ENCODE measurements at places on chromosomes 7 and 10.
A peak's percentile ranks its signal among the peaks of the same experiment; 100 is the strongest.

DNA sequence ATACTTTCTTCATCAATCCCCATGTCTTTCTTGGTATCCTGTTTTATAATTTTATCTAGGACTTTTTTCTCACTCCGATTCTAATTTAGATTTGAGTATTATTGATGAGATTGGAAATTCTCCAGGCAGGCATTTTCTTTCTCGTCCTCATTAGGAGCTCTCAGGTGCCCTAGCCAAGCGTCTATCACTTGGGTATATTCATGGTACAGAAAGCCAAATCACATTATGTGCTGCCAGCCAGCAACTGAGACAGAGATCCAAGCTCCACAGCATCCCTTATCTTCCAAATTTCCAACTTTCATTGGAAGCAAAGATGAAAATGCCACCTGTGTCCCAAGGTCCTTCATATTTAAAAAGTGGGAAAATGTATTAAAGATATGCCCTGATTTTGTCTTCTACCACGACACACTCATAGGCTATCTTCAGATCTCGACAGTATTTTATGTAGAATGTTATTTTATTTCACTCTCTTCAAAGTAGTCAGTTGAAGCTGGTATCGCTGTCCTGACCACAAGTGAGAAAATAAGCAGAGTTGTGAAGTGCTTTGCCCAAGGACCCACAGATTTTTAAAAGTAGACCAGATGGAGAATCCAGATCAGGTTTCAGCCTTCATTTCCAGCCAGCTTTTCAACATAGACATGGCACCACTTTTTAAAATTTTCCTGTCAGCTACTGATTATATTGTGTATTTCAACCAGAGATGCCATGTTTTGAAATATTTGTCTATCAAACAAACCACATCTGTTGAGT, 773.4 kb downstream of the CNTNAP2 start:
- no peak for DNase-seq

DNA sequence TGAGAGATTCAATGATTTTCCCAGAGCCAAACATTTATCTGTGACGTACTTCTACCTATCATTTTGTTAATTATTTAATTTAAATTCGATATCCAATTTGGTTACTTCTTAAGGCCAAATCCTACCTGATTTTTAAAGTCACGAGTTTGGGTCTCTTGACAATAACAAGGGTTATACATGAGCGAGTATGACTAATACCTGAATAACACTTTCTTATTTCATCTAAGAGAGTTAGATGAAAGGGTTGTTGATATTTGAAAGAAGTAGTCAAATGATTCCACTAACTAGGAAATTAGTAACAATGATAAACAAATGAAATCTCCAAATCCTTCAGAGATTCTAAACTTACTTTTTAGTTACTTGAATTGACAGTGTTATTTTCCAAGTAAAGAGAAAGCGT, 1086.9 kb downstream of the XPNPEP1 start:
- no peak for DNase-seq

GRCh38 chr10:43965033-43965917, 316.6 kb upstream of the ZNF32 start:
- no peak for DNase-seq

DNA sequence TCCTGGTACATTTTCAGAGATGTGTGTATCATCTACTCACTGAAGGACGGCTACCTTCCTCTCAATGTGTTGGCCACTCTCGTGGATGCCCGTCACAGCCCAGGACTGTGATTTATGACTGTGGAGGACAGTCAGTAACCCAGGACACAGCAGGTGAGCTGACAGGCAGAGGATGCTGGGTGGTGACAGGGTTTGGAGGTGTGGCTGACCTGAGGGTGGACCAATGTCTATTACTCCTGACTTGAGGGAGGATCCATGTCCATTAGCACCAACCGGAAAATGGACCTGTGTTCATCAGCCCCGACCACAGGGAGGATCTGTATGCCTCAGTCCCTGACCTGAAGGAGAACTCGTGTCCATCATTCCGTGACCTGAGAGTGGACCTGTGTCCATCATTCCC, 96.1 kb downstream of the ADCY1 start:
- DNase-seq: no peak

DNA sequence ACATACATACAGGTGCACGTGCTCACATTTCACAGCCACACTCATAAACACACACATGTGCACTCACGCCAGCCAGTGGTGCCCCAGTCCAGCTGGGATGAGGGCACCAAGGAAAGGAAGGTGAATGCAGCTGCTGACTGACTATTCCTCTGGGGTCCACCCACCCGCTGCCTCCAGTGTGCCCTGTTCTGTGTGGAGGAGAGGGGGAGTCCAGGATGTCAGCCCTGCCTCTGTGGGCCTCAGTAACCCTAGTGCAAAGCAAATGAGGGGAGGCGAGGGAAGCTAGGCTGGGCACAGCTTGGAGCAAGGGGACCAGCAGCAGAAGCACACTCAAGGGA, 57.6 kb downstream of the YKT6 start:
- DNase-seq: no peak

- DNase-seq: no peak
Measured at GRCh38 chr7:70630440-70630817, 501.5 kb upstream of the GALNT17 start.

GRCh38 chr10:28381466-28381865, 78.6 kb upstream of the MPP7 start:
- no peak for DNase-seq

GRCh38 chr10:101217450-101218281, 11.6 kb downstream of the LBX1 start:
- no peak for DNase-seq

GRCh38 chr7:91564541-91564940, 300.3 kb downstream of the FZD1 start:
- no peak for DNase-seq

DNA sequence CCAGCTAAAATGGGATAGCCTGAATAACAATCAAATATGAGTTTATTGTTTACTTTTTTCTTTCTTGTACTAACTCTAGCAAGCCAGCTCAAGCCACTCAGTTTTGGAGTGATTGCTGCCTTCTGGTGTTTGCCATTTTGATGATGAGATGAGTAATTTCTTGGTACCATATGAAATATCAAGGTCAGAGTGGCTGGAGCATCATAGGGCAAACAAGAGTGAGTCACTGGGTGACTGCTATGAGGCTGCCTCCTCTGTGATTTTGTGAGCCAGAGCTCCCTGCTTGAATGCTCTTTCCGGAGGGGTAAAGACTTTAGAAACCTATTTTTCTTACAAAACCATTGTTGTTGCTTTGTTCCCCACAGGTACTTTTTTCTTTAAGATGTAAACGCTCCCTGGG, 295.6 kb downstream of the PRKG1 start:
- no peak for DNase-seq

- DNase-seq: no peak
Measured at GRCh38 chr7:155228459-155228845, 69.2 kb upstream of the INSIG1 start.

- no peak for DNase-seq
Measured at GRCh38 chr7:36315309-36315944, 74.2 kb upstream of the ANLN start.

- no peak for DNase-seq
Measured at GRCh38 chr7:87445897-87446296, 29.6 kb downstream of the ABCB4 start.

DNA sequence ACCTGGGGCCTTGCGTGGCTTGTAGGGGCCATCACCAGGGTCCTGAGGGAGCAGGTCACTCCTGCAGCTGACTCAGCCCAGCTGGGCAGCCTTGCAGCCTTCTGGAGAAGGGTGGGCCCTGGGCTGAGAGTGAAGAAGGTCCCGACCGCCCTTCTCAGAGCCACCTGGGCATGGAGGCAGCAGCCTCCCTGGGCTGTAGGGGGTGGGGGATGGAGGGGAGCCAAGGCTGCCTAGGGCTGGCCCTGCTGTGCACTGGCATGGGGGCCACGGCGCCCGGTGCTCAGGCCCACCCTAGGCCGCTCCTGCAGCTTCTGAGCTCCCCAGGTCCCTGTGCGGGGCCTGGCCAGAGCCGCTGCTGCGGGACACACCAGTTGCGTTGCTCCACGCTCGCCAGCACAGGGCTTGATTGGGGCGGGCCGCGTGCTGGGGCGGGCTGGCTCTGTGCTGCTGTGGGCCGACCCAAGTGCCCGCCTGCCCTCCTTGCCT, 63.6 kb upstream of the NKX6-2 start:
- DNase-seq: no peak

DNA sequence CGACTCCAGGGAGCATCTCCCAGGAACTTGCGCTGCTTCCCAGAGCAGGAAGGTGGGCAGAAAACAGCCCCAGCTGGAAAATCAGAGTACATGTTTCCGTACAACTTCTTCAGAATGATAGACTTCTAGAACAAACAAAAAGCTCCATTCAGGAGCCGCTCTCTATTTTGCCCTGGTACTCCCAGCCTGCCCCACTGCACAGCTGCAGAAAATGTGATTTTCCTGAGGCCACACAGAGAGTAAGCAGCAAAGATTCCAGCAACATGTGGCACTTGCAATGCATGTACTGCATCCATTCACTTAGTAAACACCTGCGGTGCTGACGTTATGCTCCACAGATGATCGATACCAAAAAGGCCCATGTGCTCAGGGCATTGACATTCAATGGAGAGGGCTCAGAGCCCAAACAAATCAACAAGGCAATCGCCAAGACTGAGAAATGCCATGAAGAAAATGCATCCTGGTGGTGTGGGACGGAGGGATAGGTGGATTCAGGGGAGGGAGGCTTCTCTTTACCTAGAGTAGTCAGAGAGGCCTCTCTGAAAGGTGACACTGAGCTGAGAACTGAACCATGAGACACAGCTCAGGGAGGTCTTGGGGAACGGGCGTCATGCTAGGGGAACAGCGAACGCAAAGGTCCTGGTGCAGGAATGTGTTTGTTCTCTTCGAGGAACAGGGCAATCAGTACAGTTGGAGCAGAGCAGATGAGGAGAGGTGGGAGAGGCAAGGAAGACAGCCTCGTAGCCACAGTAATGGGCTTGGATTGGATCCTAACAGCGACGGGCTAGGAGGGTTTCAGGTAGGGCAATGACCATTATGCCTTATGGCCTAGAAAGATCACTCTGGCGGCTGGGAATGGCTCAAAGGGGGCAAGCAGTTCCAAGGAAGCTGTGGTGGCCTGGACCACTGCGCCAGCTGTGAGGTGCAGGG, 35.3 kb upstream of the DUSP5 start:
- DNase-seq: no peak

DNA sequence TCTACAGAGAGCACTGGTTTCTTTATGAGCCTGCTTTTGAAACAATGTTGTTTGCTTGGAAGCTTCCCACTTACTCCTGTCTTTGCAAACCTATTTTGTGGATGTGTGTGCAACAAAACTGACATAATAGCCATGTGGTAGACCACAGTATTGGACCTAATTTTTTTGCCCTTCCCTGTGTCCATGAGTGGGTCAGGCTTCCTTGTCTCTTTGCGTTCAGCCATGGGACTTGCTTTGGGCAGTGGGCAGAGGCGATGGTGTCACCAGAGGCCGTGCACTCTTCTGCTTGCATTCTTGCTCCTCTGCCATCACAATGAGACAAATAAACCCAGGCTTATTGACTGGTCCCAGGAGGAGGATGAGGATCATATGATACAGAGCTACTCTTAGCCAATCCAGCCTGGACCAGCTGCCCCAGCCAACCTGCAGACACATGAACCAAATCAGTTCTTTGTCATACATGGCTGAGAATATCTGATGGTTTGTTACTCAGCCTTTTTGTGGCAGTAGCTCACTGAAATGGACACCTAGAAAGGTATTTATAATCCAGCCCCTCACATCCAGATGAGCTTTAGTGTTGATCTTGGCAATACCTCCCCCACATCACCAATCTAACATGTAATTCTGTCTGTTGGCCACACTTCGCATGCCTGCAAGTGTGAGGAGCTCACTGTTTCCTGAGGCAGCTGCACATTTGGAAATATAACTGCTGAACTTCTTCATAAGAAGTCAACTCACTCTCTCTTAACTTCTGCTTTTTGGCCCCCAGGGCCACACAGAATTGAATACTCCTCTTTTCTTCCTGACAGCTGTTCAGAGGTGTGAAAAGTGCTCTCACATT, 427.8 kb upstream of the ZMIZ1 start:
- no peak for DNase-seq

DNA sequence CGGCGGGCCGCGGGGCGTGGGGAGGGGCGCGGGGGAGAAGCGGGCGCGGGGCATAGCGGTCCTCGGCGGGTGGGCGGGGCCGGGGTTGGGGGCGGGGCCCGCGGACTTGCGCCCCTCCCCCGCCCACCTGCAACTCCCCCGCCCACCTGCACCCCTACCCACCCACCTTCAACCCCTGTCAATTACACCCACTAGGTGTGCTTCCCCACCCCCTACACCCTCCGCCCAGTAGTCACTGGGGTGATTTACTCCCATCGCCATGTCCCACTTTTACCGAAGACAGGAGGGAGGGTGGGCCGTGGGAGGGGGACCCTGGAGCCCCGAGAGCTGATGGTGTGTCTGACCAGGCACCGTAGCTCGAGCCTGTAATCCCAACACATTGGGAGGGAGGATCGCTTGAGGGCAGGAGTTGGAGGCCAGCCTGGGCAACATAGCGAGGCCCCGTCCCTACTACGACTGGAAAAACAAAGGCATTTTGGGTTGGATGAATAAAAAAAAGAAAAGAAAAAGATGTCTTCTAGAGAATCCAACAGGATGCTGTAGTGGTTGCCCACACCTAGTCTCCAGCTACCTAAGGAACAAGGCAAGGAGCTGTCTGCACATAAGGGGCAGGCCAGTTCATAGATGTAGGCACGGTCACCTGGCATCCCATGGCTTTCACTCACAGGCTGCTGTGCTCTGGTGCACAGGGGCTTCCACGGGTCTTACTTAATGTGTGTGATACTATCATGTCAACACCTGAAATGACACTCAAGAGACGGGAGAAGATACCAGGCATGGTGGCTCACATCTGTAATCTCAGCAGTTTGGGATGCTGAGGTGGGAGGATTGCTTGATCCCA, 761 bp downstream of the KCTD7 start:
- no peak for DNase-seq

DNA sequence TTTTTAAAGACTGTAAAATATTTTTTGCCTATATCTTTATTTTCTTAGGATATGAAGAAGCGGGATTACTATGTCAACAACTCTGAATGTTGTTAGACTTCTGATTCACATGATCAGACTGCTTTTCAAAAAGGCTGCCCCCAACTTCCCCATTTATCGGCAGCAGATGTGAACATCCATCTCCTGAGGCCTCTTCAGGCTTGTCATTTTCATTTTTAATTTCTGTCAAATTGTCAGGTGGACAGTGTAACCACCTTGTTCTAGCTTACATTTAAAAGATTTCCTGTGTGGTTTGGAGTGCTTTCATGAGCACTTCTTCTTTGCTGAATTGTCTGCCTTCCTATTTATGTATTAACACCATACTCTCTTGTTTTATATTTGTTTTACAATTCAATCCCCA, 78.8 kb upstream of the GSDME start:
- peak; percentile 29 for DNase-seq

DNA sequence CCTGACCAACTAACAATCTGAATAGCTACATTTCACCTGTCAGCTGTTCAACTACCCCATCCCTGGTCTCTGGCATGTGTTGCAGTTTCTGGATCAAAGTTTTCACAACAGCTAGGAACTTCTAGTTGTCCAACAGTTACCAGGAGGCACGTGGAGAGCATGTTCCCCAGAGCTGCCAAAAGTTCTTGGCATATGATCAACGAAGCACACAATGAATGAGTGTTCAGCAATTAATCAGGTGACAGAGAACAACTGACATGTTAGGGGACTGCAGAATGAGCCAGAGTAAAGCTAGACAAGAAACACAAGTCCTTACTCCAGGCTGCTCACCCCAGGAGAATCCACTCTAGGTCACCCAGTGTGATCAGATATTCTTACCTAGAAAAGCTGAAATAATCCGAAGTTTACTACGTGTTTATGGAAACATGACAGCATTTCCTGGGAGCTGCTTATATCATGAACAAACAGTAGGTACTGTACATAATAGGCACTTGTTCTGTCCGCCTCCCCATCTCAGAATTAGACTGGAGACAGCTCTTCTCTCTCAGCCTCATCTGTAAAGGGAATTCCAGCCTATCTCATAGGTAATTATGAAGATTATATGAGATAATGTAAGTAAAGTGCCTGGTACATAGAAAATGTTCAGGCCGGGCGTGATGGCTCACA, 50.6 kb downstream of the ZNF438 start:
- no peak for DNase-seq
